Activated T-cell treated with anti-CD3 and anti-CD28 coated beads for 48 hours (primary cell): ENCODE measurements at places on chromosomes 16 and 17.

DNA sequence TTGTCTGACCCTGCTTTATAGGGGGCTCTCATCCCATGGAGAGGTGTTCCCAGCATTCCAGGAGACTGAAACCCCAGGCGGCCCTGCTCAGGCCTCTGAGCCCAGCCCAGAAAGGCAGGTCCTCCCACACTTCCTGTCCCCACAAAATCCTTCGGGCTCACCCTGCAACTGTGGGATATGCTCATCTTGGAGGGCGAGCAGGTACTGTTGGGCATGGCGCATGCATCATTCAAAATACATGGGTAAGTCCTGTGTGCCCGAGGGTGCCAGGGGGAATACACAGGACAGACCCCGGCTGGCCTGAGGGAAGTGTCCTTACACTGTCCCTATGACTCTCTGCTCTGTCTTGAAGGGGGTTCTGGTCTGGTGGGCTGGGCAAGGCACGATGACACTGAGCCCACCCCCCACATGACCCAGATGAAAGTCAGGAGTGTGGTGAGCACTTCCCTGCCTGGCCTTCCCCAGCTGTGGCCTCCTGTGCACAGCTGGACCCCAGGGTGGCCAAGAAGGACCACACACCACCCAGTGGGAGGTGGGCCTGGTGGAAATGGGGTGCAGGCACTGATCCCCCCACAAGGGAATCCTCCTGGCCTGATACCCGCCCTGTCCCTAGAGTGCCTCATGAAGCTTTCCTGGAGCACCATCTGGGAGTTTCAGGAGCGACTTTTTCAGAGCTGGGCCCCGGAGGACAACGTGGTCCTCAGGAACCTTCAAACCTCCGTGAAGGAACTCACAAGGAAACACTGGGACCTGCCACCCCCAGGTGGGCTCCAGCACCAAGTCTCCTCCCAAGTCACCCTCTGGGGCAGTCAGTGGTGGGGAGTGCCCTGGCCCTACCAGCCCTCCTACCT is 46.7 kb downstream of the USP22 start:
- no peak for DNase-seq

- peak; percentile 41 for DNase-seq
These were observed 276.5 kb downstream of the XYLT1 start for GRCh38 chr16:17194190-17194780.

- peak; percentile 30 for DNase-seq
These were observed 19.0 kb downstream of the HEATR9 start for GRCh38 chr17:35849469-35850348.

DNA sequence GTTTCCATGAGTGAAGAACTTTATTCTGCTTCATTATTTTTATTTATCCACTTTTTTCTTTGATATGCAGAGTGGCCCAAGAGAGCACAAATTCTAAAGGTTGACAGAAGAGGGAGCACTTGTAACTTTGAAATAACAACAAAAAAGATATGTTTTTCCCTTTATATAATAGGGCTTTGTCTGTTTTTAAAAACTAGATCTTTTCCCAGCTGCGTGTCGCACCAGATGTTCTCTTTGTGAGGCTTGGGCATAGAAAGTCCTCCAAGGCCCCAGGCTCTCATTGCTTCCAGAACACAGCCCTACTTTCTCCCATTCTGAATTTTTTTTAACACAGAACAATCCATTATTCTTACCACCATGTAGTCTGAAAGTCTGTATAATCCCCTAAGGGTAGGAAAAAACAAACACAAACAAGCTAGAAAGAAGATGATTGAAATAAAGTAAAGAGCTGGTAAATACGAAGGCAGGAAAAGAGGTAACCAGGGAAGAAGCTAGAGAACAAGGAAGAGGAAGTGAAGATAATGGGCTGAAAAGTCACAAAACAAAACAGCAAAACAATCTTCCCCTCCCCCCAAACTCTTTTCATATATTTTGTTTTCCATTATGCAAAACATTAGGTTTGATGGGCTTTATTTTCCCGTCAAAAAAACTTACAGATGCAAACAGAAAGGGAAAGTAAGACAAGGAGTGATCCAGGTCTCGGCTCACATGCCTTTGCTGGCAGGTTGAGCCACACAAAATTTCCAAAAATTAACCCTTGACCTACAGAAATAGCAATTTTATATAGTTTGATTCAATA is 160.4 kb downstream of the ABCA8 start:
- DNase-seq: no peak

GRCh38 chr17:69954241-69954925 is 120.6 kb upstream of the KCNJ16 start:
- DNase-seq: no peak

DNA sequence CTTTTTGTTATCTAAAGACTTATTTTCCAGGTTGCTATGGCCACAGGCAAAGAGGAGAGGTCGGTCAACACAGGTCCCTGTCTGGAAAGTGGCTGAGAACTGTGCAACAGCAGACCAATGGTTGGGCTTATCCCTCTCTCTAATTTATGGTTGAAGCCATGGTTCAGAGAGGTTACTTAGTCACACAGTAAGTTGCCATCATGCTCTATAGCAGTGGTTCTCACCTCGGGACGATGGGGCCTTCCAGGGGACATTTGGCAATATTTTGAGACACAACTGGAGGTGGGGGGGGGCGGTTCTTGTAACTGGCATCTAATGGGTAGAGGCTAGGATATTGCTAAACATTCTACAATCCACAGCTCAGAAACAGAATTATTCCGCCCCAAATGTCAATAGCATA is 842 bp upstream of the LDAF1 start:
- DNase-seq: no peak

GRCh38 chr16:89364606-89365005 is 125.8 kb downstream of the ANKRD11 start:
- no peak for DNase-seq

- no peak for DNase-seq
These were observed 18.2 kb upstream of the NXPH3 start for GRCh38 chr17:49557312-49558024.

DNA sequence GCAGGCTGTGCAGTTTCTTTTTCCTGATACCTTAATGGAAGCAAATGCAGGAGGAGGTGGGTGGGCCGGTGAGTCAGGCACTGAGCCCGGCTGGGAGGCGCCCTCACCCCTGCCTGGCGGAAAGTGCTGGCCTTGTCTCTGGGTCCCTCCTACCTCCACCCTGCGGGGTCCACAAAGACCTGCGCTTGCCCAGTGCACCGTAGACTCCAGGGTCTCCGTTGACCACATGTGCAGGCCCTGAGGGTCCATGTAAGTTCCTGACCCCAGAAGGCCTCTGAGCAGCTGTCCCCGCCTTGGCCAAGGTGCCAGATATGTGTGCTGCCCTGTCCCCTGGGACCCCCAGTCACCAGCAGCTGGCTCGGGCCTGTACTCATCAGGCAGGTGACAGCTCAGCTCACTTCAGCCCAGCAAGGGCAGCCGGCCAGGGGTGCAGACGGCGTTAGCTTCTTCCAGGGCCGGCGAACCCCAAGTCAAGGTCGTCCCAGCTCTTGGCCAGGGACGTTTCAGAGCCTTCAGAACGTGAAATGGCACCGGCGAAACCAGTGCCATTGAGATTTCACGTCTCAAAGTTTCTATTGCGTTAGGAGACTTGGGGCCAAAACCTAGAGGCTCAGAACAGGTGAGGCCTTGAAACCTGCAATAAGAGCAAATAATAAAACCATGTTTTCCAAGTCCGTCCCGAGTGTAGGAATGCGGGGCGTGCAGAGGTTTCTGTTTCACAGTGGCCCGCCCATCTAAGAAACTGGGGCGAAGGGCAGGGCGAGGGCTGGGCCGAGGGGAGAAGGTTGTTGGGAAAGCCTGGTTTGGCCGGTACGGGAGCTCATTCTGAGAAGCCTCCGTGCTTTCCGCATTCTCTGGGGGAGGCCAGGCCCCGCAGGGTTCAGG is 12.1 kb downstream of the METRNL start:
- no peak for DNase-seq

- DNase-seq: peak; percentile 41
These were observed 26.3 kb downstream of the NFE2L1 start for GRCh38 chr17:48074322-48075081.

DNA sequence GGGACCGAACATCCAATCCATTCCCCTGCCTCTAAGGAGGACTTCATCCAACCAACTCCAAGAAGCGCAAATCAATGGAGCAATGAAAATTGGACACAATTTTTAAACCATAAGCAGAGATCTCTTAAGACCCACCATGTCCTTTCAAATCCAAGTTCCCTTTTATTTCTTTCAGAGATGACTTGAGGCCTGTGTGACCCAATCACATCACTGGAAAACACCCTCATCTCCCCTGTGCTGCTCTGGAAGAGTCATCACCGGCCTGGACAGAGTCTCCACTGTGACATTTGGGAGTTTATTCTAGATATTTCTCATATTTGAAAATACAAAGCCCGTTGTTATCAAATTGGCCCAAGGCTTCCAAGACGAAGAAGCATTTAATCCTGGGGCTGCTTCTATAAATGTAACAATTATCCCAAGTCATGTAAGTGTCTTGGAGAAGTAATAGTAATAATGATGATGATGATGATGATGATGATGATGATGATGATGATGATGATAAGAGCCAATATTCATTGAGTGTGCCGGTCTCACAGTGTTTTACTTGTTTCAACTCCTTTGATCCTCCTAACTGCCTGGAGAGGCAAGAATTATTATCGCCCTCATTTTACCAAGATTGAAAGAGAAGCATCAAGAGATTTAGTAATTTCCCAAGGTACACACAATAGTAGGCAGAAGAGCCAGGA is 72.1 kb downstream of the COPRS start:
- no peak for DNase-seq

- DNase-seq: no peak
These were observed 864.0 kb downstream of the KCNJ2 start for GRCh38 chr17:71033336-71033735.

GRCh38 chr16:4911970-4912386 is 25.0 kb downstream of the PPL start:
- no peak for DNase-seq

GRCh38 chr17:15169676-15170075 is 95.5 kb downstream of the PMP22 start:
- no peak for DNase-seq

DNA sequence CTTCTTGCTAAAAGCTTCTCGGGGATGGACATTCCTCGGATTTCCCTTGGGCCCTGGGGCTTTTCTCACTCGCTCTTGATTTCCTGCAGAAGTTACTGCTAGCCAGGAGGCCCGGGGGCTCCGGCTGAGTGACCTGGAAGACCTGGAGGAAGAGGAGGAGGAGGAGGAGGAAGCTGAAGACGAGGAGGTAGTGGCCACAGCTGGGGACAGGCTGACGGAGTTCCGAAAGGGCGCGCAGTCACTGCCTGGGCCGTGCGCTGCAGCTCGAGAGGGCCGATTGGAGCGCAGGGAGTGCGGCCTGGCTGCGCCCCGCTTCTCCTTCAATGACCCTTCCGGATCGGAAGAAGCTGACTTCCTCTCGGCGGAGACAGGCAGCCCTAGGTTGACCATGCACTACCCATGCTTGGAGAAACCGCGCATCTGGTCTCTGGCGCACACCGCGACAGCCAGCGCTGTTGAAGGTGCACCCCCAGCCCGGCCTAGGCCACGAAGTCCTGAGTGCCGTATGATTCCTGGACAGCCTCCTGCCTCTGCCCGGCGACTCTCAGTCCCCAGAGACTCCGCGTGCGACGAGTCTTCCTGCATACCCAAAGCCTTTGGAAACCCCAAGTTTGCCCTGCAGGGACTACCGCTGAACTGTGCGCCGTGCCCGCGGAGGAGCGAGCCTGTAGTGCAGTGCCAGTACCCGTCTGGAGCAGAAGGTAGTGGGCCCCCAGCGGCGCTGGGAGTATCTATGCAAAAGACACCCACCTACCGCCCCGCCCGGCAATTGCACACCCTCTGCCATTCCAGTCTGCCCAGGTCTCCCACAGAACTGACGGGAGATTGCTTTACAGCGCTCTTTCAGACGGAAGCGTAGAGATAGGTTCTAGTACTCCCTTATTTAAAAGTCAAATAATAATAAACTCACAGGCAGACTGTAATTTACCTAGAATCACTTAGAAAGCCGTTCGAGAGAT is 4.9 kb downstream of the IRX6 start:
- no peak for DNase-seq

- no peak for DNase-seq
These were observed 4.6 kb downstream of the KRT34 start for GRCh38 chr17:41377546-41377945.

DNA sequence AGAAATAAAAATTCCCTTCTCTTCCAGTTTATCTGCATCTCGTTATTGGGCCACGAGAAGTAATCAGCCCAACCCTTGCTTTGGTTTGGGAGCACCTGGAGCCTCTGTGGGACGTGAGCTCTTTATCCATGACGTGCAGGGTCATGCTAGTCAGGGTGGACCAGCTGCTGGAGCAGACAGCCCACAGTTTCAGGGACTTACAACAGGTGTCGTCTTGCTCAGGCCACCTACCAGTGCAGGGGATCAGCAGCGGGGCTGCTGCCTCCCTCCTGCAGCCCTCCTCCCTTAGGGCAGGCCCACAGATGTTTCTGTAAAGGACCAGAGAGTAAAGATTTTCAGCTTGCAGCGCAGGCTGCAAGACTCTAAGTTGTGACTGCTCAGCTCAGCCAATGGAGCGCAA is 16.9 kb downstream of the ADAD2 start:
- no peak for DNase-seq

GRCh38 chr16:22789281-22789945 is 24.5 kb upstream of the HS3ST2 start:
- DNase-seq: no peak

GRCh38 chr17:38735161-38735997 is 5.2 kb downstream of the CISD3 start:
- DNase-seq: peak; percentile 59

- no peak for DNase-seq
These were observed 14.7 kb downstream of the HOXB4 start for GRCh38 chr17:48563385-48563838.

DNA sequence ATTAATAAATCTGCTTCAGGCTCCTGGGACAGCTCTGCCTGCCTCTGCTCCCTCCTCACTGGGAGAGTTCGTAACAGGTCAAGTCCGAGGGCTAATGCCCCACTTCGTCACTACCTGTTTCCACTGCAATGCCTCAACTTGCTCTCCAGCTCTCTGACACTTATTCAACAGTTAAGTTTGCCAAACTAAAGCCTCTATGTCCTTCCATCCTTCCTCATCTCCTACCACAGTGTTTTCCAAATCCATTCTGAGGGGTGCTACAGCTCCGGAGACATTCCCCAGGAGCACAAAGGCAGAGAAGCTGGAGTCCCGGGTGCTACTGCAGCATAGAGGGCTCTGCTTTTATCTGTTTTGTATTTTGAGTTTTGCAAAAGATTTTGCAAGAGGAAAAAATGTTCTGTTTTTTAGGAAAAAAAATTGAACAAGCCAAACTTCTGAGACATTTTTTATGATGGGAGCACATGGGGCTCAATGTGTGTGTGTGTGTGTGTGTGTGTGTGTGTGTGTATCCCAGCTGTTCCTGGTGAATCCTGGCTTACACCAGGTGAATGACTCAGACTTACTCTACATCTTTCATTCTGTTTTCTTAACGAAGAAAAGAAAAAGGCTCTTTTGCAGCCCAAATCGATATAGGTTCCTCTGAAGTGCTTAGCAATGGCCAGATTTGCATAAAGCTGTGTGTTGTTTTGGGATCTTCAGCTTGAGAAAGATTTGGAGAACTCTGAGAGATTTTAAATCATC is 46.1 kb upstream of the MYOCD start:
- DNase-seq: no peak

GRCh38 chr16:77591347-77591746 is 131.0 kb upstream of the NUDT7 start:
- DNase-seq: no peak
